ENCODE measurements at places on chromosomes 11 and 22. TPM values are rescaled to one million over a fixed set of nuclear protein-coding genes. Genes with fewer than 3 reads are reported as not detected.

Gene OR5A1
- total RNA-seq, result not detected

Gene FOSL1
- 5.3 TPM for total RNA-seq

Gene CHCHD10
- 3.4 TPM for total RNA-seq

Gene GUCY1A2
- 0.75 TPM for total RNA-seq

Gene HEPN1
- total RNA-seq, result not detected

Gene OR2AG1
- not detected for total RNA-seq

Gene PDE3B
- total RNA-seq, result 0.35 TPM

Gene RIMBP3B
- total RNA-seq, result not detected

Gene ESAM
- total RNA-seq, result 0.23 TPM

Measured in smooth muscle cell of the coronary artery (primary cell).